A549 treated with Mapracorat at 1 μM for 4 hours (cell line): ENCODE measurements at places on chromosomes 4 and X. TPM values are rescaled to one million over a fixed set of nuclear protein-coding genes. Genes with fewer than 3 reads are reported as not detected.

The AR gene
- total RNA-seq, result 2.7 to 3.8 TPM (median 3.1 TPM) in 5 replicates

The CMC4 gene
- 15.0 to 19.6 TPM (median 17.4 TPM) in 5 replicates for total RNA-seq

The PLXNB3 gene
- total RNA-seq, result 2.1 to 4.7 TPM (median 3.3 TPM) in 5 replicates

The CLDN22 gene
- total RNA-seq, result not detected in 5 replicates

The NOX1 gene
- total RNA-seq, result 0.07 to 0.14 TPM (median 0.10 TPM) in 3 of 5 replicates, not detected in the others

The TEC gene
- total RNA-seq, result 1.7 to 2.5 TPM (median 1.9 TPM) in 5 replicates

The VBP1 gene
- total RNA-seq, result 47.0 to 67.0 TPM (median 49.1 TPM) in 5 replicates

The UGT2A3 gene
- total RNA-seq, result 0.06 to 0.10 TPM (median 0.07 TPM) in 5 replicates

The TXK gene
- total RNA-seq, result 0.09 to 0.35 TPM (median 0.23 TPM) in 5 replicates

The SAGE1 gene
- total RNA-seq, result 0.06 to 0.09 TPM (median 0.07 TPM) in 4 of 5 replicates, not detected in the other

The IDUA gene
- 6.2 to 15.1 TPM (median 13.4 TPM) in 5 replicates for total RNA-seq

The LUZP4 gene
- total RNA-seq, result not detected in 5 replicates

The ODAM gene
- not detected in 5 replicates for total RNA-seq

The FRMPD3 gene
- total RNA-seq, result 0.05 to 0.12 TPM (median 0.08 TPM) in 5 replicates

The PCSK1N gene
- total RNA-seq, result 19.4 to 53.5 TPM (median 48.4 TPM) in 5 replicates

The TMPRSS11F gene
- not detected in 5 replicates for total RNA-seq

The HPGDS gene
- not detected in 5 replicates for total RNA-seq

The ZFP42 gene
- not detected in 5 replicates for total RNA-seq

The NAA15 gene
- 20.1 to 31.2 TPM (median 26.6 TPM) in 5 replicates for total RNA-seq

The EOLA2 gene
- total RNA-seq, result 52.9 to 66.5 TPM (median 57.8 TPM) in 5 replicates

The DUX4 gene
- not detected in 5 replicates for total RNA-seq

The SYNPO2 gene
- 0.72 to 1.0 TPM (median 0.92 TPM) in 5 replicates for total RNA-seq

The C4orf50 gene
- not detected in 5 replicates for total RNA-seq

The ATP8A1 gene
- 0.03 to 0.09 TPM (median 0.06 TPM) in 4 of 5 replicates, not detected in the other for total RNA-seq

The DNAAF6 gene
- not detected in 5 replicates for total RNA-seq

The SCOC gene
- total RNA-seq, result 24.1 to 32.2 TPM (median 28.4 TPM) in 5 replicates

The USP17L29 gene
- total RNA-seq, result not detected in 5 replicates

The HSFX2 gene
- total RNA-seq, result 0.14 to 0.27 TPM (median 0.17 TPM) in 3 of 5 replicates, not detected in the others

The PCDH7 gene
- total RNA-seq, result 0.08 to 0.13 TPM (median 0.10 TPM) in 5 replicates

The DMRTC1B gene
- total RNA-seq, result not detected in 5 replicates

The PABPC1L2B gene
- not detected in 5 replicates for total RNA-seq

The CSAG1 gene
- 0.26 to 0.92 TPM (median 0.43 TPM) in 4 of 5 replicates, not detected in the other for total RNA-seq

The GYPE gene
- not detected in 5 replicates for total RNA-seq

The SUPT20HL1 gene
- not detected in 5 replicates for total RNA-seq

The FRG2 gene
- not detected in 5 replicates for total RNA-seq

The TRPC5OS gene
- total RNA-seq, result not detected in 5 replicates

The ZNF595 gene
- total RNA-seq, result 14.0 to 19.6 TPM (median 18.6 TPM) in 5 replicates

The CT45A1 gene
- total RNA-seq, result not detected in 5 replicates

The NAT8L gene
- 8.6 to 14.7 TPM (median 13.8 TPM) in 5 replicates for total RNA-seq

The UGT2A1 gene
- total RNA-seq, result not detected in 5 replicates
